H54 (cell line): ENCODE measurements at places on chromosomes 5 and 9.

GRCh38 chr5:78275998-78276543, 18.4 kb downstream of the AP3B1 start:
- no peak for DNase-seq

- DNase-seq, result no peak
Measured at GRCh38 chr9:93291536-93292287, 107.8 kb downstream of the WNK2 start.

DNA sequence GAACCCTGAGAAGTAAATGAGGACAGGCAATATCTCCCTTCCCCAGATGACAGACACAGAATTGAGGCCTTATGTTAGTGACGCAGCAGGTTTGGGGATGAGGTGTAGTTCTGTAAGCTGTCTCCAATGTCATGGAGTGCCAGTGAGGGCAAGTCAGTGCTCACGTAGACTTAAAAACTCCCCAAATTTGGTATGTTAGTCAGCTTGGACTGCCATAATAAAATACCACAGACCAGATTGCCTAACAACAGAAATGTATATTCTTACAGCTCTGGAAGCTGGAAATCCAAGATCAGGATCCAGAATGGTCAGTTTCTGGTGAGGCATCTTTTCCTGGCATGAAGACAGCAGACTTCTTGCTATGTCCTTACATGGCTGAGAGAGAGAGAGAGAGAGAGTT, 14.9 kb downstream of the FOXI1 start:
- no peak for DNase-seq

GRCh38 chr5:68333649-68334552, 118.3 kb downstream of the PIK3R1 start:
- peak; percentile 54 for DNase-seq

- DNase-seq, result no peak
Measured at GRCh38 chr9:74762950-74763349, 124.8 kb downstream of the TRPM6 start.

- no peak for DNase-seq
Measured at GRCh38 chr5:125848751-125849150, 574.5 kb upstream of the GRAMD2B start.

DNA sequence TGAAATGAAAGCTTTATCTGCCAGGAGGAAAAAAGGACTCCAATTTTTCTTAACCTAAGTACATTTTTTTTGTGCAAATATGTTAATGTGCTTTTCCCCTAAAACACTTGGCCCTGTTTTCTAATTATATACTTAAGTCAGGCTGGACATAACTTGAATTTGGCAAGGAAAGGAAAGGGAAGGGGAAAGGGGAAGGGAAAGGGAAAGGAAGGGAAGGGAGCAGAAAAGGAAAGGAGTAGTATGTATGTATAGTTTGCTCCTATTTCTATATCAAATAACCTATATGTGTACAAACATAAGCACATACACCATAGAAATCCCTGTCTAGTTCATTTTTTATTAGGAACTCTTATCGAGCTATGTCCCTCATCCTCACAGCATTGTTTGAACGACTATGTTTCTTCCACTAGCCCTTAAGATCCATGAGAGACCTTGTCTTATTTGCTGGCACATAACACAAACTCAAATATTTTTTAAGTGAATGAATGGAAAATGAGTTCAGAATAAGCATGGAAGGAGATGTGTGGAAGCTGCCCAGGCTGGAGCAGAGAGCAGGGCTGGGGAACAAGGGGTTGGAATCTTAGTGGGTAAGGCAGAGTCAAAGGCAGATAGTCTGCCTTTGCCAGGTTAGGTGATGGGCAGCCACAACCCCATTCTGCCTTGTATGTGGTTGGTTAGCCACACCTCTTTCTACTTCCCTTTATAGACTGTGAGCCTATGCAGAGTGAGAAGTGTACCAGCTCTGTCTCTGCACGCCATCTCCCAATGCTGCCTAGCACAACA, 70.0 kb downstream of the KLHL3 start:
- DNase-seq, result no peak

DNA sequence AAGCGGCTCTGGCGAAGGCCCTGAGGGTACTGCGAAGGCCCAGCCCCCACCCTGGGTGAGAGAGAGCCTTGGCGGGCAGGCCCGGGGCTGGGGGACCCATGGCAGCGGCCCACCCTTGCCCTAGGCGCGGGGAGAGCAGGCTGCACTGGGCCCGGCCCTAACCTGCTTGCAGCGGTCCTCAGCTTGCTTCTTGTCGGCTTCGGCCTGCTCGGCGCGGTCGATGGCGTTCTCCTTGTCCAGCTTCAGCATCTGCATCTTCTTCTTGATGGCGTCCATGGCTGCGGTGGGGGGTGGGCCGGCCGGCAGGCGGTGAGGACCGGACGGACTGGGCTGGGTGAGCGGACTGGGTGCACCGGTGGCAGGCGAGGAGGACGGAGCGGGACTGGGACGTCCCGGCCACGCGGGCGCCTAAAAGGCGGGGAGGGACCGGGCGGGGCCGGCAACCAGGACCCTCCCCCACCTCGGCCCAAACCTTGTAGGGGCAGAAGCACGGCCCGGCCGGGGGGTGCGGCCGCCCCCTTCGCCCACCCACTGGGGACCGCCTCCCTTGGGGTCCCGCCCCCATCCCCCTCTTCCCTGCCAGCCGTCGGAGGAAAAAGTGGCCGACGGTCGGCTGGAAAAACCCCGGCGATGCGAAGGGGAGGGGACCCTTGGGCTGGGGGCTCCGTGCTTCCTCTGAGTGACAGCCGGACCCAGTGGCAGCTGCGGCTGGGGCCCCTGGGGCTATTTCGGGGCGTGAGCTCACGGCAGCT, at the start of gene TPM2:
TPM2 (minus strand) TSS at position 384 of the 752 bp plus-strand sequence; CDS start at position 276, 108 bp downstream.
- peak; percentile 44 for DNase-seq

- no peak for DNase-seq
Measured at GRCh38 chr5:107450531-107450930, 220.2 kb downstream of the EFNA5 start.

DNA sequence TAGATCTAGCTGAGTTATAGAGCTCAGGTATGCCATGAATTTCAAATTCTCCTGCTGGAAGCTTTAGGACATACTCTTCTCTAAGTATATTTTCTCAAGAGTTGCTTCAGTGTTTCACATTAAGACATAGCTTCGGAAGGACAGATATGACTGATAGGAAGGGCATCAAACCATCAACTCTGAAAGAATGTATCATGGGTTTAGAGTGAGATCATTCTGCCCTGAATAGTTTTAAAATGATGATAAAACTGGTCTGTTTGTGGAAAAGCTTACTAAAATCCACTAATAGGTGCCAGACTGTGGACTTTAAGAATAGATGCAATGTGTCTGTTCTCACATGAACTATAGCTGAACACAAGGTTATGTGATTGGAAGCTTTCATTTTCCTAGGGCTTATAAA, 8.4 kb downstream of the SPEF2 start:
- no peak for DNase-seq

GRCh38 chr5:33340195-33340594, 100.6 kb upstream of the TARS1 start:
- DNase-seq, result no peak

DNA sequence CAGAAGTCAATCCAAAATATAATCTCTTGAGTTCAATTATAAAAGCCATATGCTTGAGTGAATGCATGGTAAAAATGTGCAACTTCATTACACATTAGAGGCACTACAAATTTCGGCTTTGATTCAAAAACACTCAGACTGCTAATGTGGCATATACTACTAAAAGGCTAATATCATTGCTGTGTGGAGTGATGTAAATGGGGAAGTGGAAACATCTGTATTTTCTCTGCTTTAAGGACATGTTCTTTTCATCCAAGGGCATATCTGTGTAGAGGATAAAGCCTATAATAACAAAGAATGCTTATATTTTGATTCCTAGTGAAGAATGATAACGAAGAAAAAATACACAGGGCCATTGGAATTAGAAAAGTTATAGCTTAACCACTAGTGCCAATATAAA, 643.9 kb upstream of the ZNF608 start:
- DNase-seq, result no peak

DNA sequence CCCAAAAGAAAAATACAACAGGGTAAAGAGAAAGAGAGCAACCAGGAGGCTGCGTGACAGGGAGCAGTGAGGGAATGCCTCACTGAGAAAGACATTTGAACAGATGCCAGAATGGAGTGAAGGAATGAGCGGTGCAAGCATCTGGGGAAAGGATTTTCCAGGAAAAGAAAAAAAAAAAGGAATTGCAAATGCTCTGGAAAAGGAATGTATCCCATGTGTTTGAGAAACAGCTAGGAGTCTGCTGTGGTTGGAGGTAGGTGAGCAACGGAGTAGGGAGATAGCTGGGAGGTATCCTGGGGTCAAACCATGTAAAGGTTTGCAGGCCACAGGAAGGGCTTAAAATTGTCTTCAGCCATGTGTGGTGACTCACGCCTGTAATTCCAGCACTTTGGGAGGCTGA, 23.6 kb upstream of the CEMIP2 start:
- DNase-seq, result no peak

DNA sequence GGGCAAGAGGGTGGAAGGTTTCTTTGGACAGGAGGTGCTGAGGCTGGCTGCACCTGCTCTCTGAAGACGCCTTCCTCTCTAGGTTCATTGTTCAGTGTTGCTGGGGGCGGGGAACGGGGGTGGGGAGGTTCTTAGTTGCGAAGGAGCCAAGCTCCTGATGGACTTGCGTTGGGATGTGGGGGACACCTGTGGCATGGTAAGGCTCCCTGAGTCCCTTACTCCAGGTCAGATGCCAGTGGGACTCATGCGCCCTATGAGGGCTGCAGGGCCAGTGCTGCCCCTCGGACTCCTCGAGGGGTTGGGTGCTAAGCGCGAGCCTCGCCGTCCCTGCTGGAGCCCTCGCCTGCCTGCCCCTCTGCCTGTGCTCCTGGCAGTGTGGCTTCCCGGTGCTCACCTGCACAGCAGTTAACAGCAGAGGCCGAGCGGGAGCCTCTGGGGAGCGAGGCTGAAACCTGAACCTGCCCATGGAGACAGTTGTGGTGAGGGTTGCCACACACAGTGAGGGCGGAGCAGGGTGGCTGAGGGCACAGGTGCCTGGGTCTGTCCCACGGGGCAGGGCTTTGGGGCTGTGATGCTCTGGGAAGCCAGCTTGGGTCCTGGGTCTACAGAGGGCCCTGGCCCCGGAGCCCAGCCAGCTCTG, 5.5 kb downstream of the RNU6ATAC start:
- no peak for DNase-seq

GRCh38 chr9:127809002-127809539, 6.4 kb downstream of the FPGS start:
- no peak for DNase-seq

DNA sequence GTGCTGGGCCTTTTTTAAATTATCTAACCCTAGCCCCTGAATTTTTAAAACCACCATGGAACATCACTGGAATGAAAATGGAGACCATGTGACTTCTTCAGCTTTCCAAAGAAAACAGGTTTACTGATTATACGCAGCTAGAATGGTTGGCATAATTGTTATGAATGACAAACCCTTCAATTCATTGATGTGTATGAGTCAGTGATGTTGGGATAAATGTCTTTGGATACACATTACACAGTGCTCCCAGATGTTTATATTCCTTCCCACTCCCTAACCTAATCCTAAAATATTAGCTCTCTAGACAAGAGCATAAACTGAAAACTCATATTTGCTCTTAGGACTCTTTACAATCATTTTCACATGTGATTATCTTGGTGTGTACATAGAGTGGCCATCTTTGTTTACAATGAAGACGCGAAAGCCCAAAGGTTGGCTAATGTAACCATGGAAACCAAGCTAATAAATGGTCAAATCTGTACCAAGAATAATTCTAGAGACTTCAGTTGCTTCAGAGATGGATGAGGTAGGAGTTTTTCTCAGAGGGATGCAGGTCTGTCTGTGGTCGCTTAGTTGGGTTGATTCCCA, 131.2 kb upstream of the HMHB1 start:
- DNase-seq, result no peak

DNA sequence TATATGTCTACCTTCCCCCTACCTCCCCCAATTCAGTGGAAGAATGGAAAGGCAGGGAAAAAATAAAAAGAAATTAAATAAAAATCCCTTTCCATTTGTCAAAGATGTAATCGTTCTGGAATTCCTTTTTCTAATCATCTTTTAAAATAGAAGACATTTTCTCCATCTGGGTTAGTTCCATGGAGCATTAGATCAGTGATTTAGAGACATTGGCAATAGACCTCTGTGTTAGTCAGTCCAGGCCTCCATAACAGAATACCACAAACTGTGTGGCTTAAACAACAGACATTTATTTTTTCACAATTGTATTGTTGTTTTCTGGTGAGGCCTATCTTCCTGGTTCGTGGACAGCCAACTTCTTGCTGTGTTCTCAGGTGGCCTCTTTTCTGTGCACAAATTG, 516.6 kb upstream of the DAB2 start:
- no peak for DNase-seq

GRCh38 chr9:15299374-15299939, 7.6 kb downstream of the TTC39B start:
- no peak for DNase-seq

DNA sequence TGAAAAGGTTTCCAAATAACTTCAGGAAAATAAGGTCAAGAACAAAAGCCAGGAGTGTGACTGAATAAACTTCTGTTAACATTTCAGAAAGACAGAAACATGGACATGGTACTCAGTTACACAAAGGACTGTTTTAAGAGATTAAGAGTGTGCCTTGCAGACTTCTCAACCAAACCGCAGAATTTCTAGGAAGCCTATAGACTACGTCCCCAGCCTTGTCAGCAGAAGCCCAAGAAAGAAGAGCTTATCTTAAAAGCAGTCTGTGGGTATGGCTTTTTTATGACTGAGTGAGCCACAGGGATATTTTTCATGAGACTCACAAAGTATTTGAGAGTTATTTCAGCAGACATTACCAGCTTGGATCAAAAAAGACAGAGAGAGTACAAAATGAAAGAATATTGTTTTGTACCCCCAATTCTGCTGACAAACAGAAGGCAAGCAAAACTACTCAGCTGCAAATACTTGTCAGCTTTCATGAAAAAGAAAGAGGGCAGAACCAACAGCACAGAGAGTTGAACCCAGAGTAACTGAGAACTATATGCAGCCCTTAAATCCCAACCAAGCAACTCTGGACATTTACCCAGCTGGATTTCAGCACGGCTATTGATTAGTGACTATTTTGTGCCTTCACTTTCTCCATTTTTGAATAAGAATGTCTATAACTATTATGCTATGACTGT, 711.0 kb upstream of the CTNND2 start:
- no peak for DNase-seq

- DNase-seq, result no peak
Measured at GRCh38 chr5:16482891-16483290, 17.3 kb upstream of the ZNF622 start.

GRCh38 chr9:504921-505740, 290.5 kb downstream of the DOCK8 start:
- DNase-seq, result no peak

- no peak for DNase-seq
Measured at GRCh38 chr9:88691811-88692210, 156.8 kb downstream of the NXNL2 start.

- DNase-seq, result peak; percentile 49
Measured at GRCh38 chr5:73764586-73764985, 138.6 kb downstream of the ARHGEF28 start.

- peak; percentile 38 for DNase-seq
Measured at GRCh38 chr5:41418220-41419031, 92.0 kb downstream of the PLCXD3 start.
